ENCODE measurements at places on chromosomes 11 and 22.
A peak's percentile ranks its signal among the peaks of the same experiment; 100 is the strongest.

- no peak for ATAC-seq
These were observed 55.6 kb downstream of the ATG16L2 start for GRCh38 chr11:72869831-72870230.

DNA sequence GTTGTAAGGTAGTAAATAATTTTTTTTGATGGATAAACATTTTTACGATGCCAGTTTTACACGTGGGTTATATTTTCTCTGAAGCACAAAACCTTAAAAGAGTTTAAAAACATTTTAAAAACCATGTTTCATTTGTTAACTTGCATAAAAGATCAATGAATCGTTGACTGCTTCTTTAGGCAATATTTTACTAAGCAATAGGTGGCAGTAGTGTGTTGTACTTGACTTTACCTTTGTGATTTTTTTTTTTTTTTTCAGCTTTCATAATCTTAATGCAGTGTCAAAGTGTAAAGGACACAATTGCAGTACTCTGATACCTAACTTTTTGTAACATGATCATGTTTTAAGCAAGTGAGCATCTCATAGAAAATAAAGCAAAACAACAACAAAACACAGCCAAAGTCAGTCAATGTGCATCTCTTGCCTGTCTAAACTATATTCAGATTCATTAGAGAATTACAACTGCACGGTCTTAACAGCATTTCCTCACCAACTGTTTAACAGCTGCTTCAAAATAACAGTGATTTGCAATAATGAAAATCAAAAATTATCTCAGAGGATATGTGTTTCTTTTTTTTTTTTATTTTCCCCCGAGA, 27.7 kb downstream of the DNAJC24 start:
- no peak for ATAC-seq

GRCh38 chr11:134453441-134453840, 41.4 kb upstream of the B3GAT1 start:
- ATAC-seq, result no peak

DNA sequence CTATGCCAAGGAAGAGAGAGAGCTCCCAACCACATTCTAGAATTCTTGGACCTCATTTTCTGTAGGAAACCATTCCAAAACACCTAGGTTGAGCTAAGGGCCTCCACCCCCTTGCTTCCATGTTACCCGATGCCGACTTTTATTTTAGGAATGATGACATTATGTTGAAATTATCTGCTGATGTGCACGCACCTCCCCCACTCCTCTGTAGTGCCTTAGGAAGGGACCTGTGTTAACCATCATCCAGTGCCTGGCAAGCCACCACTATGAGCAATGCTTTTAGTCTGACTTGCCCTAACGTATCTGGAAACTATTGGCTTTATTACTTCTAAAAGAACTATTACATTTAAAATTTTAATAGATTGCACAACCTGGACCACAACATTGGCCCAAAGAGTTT, 42.1 kb downstream of the NCAPD3 start:
- ATAC-seq, result no peak

DNA sequence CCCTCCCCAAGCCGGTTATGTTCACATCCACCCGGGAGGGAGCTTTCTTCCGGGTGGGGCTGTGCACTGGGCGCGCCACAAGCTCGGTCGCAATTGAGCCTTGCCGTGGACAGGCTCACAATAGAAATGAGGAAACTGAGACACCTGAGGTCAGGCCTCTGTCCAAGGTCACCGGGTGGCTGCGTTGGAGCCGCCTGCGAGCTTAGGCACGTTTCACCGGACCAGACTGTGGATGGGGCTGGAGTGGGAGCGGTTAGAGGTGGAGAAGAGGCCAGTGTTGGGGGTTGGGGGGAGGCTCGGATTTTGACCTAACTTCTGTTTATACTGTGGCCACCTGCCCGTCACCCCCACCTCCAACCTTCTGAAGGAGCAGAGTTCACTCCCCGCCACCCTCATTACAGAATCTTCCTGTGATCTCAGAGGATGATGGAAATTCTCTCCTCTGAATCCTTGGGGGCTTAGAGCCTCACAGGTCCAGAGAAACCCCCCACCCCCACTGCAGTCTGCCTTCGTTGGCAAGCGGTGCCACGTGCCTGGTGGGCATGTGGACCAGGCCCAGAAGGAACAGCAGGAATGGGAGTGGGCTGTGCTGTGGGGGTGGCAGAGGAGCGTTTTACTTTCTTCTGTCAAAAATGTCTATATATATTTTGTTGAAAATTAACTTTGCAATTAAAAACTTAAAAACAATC, 631 bp upstream of the NPTXR start:
- peak; percentile 8 for ATAC-seq

- ATAC-seq, result no peak
These were observed 101.9 kb upstream of the VPREB1 start for GRCh38 chr22:22142661-22143060.

DNA sequence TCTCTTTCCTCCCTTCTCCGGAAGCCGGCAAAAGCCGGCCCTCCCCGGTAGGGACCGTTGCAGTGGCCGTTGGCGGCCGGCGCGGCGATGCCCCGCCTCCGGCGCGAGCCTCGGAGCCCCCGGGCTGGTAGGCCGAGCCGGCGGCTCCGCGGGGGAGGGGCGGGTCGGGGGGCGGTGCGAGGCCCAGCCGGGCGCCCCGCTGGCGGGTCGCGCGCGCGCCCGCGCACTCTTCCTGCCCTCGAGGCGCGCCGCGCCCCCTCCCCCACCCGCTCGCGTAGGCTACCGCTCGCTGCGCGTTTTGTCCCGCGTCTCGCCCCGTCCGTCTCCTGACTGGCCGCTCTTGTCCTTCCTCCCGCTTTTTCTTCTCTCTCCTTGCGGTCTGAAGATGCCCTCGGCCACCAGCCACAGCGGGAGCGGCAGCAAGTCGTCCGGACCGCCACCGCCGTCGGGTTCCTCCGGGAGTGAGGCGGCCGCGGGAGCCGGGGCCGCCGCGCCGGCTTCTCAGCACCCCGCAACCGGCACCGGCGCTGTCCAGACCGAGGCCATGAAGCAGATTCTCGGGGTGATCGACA, 591 bp downstream of the CAPRIN1 start:
- peak; percentile 89 for ATAC-seq

GRCh38 chr22:39448205-39449054, 8.4 kb upstream of the MGAT3 start:
- ATAC-seq, result no peak

- ATAC-seq, result no peak
These were observed 222.0 kb downstream of the DBX1 start for GRCh38 chr11:19938169-19938856.

DNA sequence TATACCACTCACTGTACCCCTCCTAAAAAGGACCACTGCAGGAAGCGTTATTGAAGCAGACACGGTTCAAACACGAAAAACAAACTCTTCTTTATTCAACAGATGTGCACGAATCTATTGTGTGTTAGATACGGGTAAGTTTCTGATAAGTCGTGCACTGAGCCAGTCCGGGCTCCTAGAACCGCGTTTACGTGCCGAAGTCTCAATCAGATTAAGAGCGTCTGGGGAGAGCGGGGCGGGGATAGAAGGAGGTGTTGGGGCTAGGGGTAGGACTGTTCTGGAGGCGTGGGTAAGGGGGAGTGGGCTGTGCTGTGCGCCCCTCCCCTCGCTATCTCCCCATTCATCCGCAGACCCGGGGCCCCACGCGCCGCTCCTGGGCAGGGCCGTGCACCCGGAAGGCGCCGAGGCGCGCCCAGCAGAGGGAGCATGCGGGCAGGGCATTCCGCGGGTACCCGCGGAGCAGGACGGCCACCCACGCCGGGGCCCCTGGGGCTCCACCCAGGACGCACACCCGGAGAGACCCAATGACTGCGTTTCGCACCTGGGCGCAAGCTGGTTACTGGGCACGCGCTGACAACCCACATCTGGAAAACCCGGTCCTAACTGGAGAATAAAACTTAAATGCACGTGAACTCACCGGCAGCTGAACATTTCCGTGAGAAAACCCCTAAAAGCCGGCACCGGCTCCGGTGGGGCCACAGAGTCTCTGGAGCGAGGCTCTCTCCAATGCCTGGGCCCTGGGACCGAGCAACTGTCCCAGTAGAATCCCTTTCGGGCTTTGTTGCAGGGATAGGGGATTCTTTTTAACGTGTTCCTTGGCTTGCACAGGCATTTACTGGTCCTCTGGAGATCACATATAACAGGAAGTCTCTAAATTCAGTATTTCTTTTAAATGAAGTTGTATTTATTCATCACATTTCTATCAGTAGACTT, 40.6 kb downstream of the WEE1 start:
- ATAC-seq, result peak; percentile 84

Data from gastroesophageal sphincter (tissue), 4 donors.